ENCODE measurements at places on chromosomes 4 and X.

- no peak for DNase-seq
Observed at GRCh38 chr4:119099227-119099810, 36.3 kb upstream of the MYOZ2 start.

- no peak for DNase-seq
Observed at GRCh38 chrX:109475174-109475891, 6.6 kb downstream of the GUCY2F start.

- no peak for DNase-seq
Observed at GRCh38 chr4:94219402-94219801, 11.7 kb downstream of the SMARCAD1 start.

DNA sequence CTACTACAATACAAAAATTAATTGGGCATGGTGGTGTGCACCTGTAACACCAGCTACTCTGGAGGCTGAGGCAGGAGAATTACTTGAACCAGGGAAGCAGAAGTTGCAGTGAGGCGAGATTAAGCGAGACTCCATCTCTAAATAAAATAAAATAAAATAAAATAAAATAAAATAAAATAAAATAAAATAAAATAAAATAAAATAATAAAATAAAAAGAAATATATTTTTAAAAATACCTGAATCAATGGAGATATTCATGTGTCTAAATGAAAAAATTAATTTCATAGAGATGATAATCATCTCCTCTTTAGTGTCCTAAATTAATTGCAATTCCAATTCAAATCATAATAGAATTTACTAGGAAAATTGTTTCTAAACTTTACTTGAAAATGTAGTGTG lies 406.1 kb upstream of the POU3F4 start:
- no peak for DNase-seq

- DNase-seq: no peak
Observed at GRCh38 chrX:46681849-46682248, 77.1 kb downstream of the SLC9A7 start.

Data from esophagus muscularis mucosa (tissue), 4 donors.